ENCODE measurements at places on chromosomes 4 and X.
A peak's percentile ranks its signal among the peaks of the same experiment; 100 is the strongest.

- no peak overlapping the region for H3K4me3 ChIP-seq
- no peaks in the 10 kb centered on the region for H3K27me3 ChIP-seq
- no peak for DNase-seq
- H3K4me1 ChIP-seq = no peaks in the 10 kb centered on the region
Measured at GRCh38 chr4:33171873-33172525, 2451.8 kb downstream of the PCDH7 start.

- H3K4me1 ChIP-seq = no peaks in the 10 kb centered on the region
- H3K4me3 ChIP-seq = no peak overlapping the region
- H3K27ac ChIP-seq = no peak overlapping the region
- H3K36me3 ChIP-seq = no peaks in the 10 kb centered on the region
- no peaks in the 10 kb centered on the region for H3K27me3 ChIP-seq
- DNase-seq = no peak
Measured at GRCh38 chr4:2182994-2183393, 58.9 kb downstream of the HAUS3 start.

DNA sequence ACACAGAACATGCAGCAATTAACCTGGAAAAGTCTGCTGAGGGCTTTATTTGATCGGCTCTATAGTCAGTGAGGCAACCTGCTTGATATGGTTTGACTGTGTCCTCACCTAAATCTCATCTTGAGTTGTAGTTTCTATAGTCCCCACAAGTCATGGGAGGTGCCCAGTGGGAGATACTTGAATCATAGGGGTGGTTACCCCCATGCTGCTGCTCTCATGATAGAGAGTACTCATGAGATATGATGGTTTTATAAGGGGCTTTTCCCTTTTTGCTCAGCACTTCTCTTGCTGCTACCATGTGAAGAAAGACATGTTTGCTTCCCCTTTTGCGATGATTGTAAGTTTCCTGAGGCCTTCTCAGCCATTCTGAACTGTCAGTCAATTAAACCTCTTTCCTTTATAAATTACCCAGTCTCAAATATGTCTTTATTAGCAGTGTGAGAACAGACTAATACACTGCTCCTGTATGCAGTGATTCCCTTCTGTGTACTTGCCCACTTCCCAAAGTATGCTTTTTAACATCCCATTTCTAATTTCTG lies 78.2 kb downstream of the NPFFR2 start:
- H3K27ac ChIP-seq = no peak overlapping the region
- H3K4me3 ChIP-seq = no peak overlapping the region
- no peaks in the 10 kb centered on the region for H3K4me1 ChIP-seq

GRCh38 chr4:158722291-158722916 lies 792 bp downstream of the PPID start:
- H3K27ac ChIP-seq = no peak overlapping the region
- H3K27me3 ChIP-seq = no peaks in the 10 kb centered on the region
- peaks cover 13% of the 10 kb centered on the region for H3K4me1 ChIP-seq

DNA sequence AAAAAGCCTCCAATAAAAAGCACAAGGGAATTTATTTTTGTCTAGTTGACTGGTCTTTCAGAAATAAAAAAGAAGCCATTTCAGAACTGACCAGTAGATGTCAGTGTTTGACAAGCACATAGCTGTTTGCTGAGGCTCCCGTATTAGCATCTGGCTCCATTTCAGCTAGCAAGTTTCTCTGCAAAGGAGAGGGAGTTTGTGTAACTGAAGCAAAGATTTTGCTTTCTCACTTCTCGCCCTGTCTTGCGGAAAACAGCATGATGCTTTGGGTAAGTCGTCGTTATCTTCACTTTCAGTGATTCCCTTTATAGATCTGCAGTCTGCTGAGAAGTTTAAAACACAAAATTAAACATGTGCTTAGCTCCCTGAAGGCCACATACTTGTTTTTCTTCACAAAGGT lies 85.5 kb downstream of the CT47B1 start:
- H3K27me3 ChIP-seq = peaks cover 15% of the 10 kb centered on the region
- H3K36me3 ChIP-seq = no peaks in the 10 kb centered on the region
- no peak overlapping the region for H3K27ac ChIP-seq
- peaks cover 6% of the 10 kb centered on the region for H3K4me1 ChIP-seq

DNA sequence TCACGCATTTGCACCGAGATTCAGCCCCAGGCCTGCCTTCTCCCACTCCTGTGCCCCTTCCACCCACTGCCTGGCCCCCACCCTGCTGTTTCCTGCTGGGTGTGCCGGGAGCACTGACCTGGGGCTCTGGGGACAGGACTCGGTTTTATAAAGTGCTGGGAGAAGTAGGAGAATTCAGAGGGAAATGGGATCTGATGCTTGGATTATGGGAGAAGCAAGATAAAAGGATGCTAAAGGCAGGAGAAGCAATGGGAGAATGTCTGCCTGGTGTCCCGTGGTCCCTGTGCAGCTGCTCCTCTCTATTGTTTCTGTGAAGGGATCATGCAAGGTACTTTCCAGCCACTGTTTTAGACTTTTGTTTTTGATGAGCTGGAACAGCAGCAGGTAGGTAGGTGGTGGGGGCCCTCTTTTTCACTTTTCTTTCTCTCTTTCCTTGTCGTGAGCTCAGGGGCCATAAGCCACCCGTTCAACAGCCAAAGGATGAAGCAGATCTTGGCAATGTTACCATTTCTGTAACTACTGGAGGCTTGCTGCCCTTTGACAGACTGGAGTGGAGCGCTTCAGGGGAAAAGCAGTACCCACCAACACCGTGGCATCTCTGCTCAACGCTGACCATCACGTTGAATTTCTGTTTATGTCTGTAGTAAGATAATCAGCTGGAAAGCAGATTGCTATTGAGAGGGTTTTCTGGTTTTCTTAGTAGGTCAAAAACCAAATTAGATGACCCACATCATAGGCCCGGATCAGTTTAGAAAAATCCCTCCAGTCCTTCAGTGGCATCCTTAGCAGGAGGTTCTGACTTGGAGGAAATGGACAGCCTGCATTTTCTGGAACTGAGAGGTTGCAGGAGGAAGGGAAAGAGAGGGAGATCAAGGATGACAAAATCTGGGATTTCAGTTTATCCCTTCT lies 63.8 kb upstream of the ENPP6 start:
- DNase-seq = no peak
- H3K36me3 ChIP-seq = no peaks in the 10 kb centered on the region
- H3K27me3 ChIP-seq = no peaks in the 10 kb centered on the region
- H3K4me3 ChIP-seq = no peak overlapping the region
- no peak overlapping the region for H3K27ac ChIP-seq
- H3K4me1 ChIP-seq = no peaks in the 10 kb centered on the region

DNA sequence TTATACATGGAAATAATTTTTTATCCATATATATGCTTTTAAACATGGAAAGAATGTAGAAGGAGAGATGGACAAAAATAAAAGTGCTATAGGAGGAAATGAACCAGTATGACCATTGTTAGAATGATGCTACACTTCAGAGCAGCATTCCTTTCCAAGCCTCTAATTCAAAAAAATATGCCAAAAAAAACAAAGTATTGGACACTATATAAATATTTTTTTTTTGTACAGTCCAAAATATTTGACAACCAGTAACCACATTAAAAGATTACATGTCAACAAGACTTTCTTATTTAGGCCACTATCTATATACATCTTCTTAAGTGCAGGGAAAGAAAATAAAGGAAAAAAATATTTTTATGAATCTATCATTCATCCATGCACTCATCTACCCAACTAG lies 198.6 kb downstream of the LRBA start:
- DNase-seq = no peak
- no peaks in the 10 kb centered on the region for H3K36me3 ChIP-seq
- H3K4me1 ChIP-seq = no peaks in the 10 kb centered on the region
- H3K4me3 ChIP-seq = no peak overlapping the region
- no peaks in the 10 kb centered on the region for H3K27me3 ChIP-seq

GRCh38 chr4:18880871-18881270 lies 859.3 kb upstream of the LCORL start:
- H3K36me3 ChIP-seq = no peaks in the 10 kb centered on the region
- H3K27ac ChIP-seq = no peak overlapping the region
- H3K27me3 ChIP-seq = no peaks in the 10 kb centered on the region
- H3K4me3 ChIP-seq = no peak overlapping the region
- DNase-seq = no peak
- no peaks in the 10 kb centered on the region for H3K4me1 ChIP-seq

DNA sequence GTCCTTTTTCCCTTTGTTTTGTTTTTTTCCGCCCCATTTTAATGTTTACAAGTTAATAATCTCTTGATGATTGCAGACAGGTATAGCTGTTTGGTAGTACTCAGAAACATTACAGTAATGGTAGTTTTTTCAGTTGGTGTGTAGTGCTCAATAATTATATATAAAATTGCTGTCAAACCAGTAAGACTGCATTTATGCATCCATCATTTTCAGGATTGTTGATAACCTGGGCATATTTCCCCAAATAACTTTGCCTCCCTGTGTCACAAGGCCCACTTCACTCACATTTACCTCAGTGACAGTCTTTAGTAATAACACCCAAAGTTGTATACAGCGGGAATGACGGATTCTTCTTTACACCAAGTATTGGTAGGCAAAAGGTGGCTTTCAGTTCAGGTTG lies 16.1 kb downstream of the ARFIP1 start:
- H3K27ac ChIP-seq = no peak overlapping the region
- DNase-seq = no peak
- no peaks in the 10 kb centered on the region for H3K27me3 ChIP-seq
- H3K4me1 ChIP-seq = peaks cover 12% of the 10 kb centered on the region

DNA sequence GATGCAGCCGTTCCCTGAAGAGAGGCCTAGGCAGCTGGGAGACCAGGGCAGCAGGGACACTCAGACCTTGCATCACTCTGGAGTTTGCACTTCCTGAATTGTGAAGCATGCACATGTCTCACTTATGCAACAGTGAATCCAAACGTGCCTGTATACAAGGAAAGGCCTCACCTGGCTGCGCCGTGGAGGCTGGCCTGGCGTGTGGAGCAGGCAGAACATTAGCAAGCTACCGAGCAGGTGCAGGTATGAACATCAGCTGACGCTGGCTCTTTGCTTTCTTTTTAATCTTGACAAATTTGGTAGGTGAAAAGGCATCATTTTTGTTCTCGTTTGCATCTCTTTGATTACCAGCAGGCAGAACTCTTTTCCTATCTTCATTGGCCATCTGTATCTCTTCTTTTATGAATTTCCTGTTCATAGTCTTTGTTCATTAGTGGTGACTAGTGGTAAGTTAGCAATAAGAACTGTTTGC lies 37.1 kb upstream of the IRAK1 start:
- H3K4me1 ChIP-seq = peaks cover 12% of the 10 kb centered on the region
- H3K27ac ChIP-seq = peak overlapping the region; percentile 24

- H3K27me3 ChIP-seq = no peaks in the 10 kb centered on the region
- H3K4me1 ChIP-seq = no peaks in the 10 kb centered on the region
- peaks cover 4% of the 10 kb centered on the region for H3K36me3 ChIP-seq
- H3K27ac ChIP-seq = no peak overlapping the region
- H3K4me3 ChIP-seq = no peak overlapping the region
- DNase-seq = peak; percentile 49
Measured at GRCh38 chr4:37628977-37629609, 57.1 kb downstream of the RELL1 start.

All from adrenal gland (tissue), 19 donors.